NCI-H2081 (cell line): ENCODE measurements at places on chromosomes 11 and 22.

GRCh38 chr11:102573851-102574250 is 43.3 kb upstream of the MMP7 start:
- no peak for DNase-seq

DNA sequence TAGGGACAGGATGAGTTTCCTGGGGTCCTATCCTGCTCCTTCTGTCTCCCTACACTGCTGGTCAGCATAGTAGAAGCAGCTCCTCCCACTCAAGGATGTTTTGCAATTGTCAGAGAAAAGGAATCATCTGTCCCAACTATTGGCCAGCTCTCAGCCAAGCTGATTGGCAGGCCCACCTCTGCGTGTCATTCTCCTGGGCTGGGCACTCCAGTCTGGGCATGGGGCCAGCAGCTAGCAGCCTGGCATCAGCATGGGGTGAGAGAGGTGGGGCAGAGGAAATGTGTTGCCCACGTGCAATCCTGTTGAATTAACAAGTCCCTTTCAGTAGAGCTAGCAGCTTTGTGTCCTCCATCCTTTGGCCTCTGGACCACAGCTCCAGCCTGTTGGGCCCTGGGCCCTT is 14.1 kb downstream of the ANKK1 start:
- DNase-seq, result peak; percentile 97

- DNase-seq, result no peak
These were observed 6.2 kb downstream of the GAL3ST1 start for GRCh38 chr22:30568137-30568805.

DNA sequence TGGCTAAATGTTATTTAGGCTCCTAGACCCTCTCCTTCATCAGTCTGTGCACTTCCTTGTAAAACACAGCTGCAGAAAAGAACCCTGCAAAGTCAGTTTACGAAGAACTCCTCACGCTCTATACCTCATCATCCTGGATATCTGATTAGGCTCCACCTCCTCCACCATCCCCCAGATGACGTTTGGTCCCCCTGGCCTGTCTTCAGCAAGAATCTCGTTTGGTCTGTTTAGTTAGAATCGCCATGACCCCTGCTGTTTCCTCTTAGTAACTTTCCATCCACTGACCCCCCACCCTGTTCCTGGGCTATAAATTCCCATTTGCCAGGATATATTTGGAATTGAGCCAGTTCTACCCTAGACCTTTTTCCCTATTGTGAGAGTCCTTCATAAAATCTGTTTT is 214.1 kb downstream of the OPCML start:
- no peak for DNase-seq

DNA sequence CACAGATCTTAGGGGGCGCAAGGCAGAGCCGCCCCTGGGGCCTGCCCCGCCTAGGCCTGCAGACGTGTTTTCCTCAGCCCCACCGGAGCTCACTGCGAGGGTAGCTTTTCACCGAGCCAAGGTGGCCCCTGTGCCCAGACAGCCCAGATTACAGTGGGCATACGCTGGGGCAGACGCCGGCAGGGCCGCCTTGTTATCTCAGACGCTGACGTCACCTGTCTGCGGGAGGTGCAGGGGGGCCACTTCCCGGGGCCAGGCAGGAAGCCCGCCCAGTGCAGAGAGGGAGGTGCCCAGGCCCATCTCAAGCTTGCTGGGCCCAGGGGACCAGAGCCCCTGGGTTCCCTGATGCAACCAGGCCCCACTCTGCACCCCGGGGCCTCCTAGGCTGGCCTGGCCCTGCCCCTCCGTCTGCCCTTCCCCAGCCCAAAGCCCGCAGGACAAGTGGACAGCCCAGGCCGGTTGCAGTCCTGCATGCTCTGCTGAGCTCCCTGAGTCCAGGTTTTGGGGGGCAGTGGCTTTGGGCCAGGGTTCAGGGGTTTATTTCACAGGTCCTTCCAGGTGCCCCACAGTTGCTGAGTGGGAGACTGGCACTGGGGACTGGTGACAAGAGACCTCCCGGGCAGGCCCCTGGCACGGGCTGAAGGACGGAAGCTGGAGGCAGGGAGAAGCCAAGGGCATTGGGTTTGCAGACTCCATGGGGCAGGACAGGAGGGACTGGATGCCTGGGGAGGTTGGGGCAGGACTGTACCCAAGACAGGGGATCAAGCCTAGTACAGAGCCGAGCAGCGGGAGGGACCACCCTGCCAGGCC is 38.6 kb downstream of the IGF2 start:
- DNase-seq, result no peak

- peak; percentile 42 for DNase-seq
These were observed 19.3 kb downstream of the RRP7A start for GRCh38 chr22:42500161-42500835.

- no peak for DNase-seq
These were observed 61.5 kb downstream of the AAMDC start for GRCh38 chr11:77882396-77882795.

GRCh38 chr11:95044010-95044409 is 5.2 kb upstream of the KDM4F start:
- no peak for DNase-seq

GRCh38 chr22:23182309-23183060 is 2.2 kb downstream of the BCR start:
- no peak for DNase-seq

- DNase-seq, result no peak
These were observed 5.6 kb downstream of the MN1 start for GRCh38 chr22:27795696-27796517.

DNA sequence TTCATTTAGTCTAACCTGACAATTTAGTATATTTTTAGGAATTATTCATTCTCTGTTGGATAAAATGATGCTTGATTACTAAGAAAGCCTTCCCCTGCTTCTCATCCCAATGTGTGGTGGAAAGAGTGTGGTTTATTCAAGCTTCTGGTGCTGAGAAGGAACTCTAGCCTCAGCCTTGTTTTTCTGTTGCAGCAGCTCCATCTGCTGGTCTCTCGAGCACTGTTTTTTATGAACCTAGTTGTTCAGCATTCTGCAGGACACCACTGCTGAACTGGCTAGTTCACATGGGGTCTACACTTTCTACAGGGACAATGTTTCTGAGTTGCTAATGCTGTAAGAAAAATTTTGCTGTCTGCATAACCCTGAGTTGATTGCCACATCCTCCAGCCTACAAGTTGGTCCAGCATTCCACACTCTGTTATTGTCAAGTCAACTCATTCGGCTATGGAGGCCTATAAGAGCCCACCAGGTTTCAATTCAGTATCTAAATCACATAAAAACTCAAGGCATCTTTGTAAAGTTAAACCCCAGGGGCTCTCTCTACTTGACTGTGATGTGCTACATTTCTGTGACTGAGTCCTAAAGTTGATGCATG is 14.3 kb downstream of the OR2AG2 start:
- DNase-seq, result peak; percentile 1
